H1 (cell line): ENCODE measurements at places on chromosomes 12 and 14.

GRCh38 chr12:332581-333205, 56.4 kb downstream of the KDM5A start:
- no peak for DNase-seq

DNA sequence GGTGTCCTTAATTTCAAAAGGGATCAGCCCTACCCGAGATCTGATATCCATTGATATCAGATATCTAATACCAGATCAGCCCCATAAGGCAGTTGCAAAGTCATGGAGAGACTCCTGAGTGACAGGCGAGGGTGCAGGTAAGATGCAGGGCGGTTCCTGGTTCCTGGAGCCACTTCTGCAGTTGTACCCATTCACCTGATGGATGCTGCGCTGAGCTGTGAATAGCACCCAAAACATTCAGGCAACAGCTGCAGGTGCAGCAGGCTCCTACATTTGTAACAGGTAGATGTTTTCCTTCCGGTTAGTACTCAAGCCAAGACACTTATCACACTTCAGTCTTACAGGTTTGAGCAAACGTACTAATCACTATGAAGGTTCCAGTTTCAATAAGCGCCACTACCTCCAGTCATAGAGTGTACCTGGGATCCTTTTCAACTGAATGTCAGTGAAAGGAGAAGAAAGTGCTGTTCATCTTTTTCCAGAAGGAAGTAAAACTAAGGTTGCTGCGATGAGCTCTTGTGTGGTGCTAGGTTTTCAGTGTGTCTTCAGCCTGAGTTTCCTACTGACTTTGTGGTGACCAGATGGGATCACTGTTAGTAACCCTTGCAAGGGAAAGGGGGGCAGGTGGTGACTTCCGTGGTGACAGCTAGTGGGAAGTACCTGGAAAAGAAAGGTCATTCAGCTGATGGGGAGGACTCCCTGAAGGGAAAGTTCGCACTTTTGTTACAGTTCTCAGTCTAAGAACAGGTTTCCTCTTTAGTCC, 1.9 kb downstream of the ATP6V0A2 start:
- DNase-seq: no peak

GRCh38 chr12:3247077-3247476, 169.9 kb downstream of the TSPAN9 start:
- DNase-seq: no peak

GRCh38 chr12:128318341-128318740, 51.4 kb downstream of the TMEM132C start:
- DNase-seq: no peak

DNA sequence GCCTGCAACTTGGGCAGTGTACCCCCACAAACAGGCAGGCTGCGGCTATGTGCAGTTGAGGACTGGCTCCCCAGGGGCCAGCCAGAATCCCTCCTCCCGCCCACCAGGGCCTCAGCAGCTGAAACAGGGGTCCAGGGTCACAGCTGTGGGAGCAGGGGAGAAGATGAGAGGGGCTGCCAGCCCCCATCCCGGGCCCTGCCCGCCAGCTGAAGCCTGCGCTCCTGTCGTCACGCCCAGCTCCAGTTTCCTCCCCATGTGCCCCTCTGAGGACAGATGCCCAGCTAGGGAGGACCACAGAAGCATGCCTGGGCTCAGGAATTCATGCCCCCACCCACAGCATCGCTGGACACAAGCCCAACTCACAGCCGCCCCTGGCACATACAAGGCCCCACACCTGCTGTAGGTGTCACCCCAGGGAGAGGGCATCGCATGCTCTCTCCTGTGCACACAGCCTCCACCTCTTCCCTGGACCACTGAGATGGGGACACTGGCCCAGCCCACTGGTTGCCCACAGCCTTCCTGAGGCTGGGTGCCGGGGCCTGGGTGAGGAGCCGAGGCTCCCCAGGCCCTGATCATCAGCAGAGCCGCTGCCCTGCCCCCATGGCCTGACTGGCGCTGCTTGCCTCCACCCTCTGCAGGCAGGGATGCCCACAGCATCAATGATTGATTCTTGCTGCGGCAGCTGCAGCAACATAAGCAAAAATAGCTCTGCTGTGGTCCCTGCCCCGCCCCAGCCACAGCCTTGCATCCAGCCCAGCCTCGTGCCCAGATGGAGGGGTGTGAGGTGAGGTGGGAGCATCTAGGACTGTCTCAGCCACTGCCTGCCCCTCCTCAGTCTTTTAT, 3.7 kb upstream of the CLBA1 start:
- DNase-seq: no peak

DNA sequence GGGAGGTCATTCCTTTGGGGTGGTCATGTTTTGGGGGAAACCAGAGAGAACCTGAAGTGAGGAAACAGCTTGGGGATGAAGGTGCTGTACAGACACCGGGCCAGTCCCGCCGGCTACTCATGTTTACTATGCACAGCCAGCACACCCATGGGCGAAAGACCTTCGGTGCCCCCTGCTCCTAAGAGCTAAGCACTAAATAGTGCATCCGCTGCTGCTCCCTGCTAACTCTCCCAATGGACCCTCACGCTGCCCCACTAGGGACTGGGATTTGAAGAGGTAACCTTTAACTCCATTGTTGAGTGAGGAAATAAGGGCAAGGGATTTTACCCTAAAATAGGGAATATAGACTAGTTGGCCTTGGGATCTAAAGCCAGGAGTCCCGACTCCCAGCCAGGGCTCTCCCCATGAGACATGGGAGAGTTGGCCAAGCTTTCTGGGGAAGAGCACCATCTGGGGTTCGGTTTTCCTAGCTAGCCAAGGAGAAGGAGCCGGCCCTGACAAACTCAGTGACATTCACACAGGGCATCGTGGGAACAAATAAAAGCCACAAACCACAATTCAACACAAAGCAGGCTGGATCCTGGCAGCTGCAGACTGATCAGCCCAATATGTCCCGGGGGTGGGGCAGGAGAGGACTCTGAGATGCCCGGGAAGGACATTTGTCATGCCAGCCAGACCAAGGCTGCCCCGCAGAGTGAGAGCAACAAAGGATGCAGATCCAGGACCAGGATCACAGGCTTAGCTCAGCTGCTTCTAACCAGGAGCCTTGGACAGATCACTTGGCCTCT, 91.7 kb downstream of the SINHCAF start:
- no peak for DNase-seq

GRCh38 chr14:61247935-61248334, 33.2 kb downstream of the TMEM30B start:
- no peak for DNase-seq
